ENCODE measurements at places on chromosomes 2 and 18. TPM values are rescaled to one million over a fixed set of nuclear protein-coding genes. Genes with fewer than 3 reads are reported as not detected.

Gene ITPRIPL1
- total RNA-seq, result 0.15 TPM

Gene SERPINB2
- total RNA-seq, result not detected

Gene FER1L5
- not detected for total RNA-seq

Gene ARHGAP15
- total RNA-seq, result 4.4 TPM

Gene PAX3
- not detected for total RNA-seq

Gene SERPINB3
- not detected for total RNA-seq

Gene FAM237A
- not detected for total RNA-seq

Gene SPP2
- total RNA-seq, result 146 TPM

Gene LYPD6
- total RNA-seq, result 0.09 TPM

Gene ALPI
- total RNA-seq, result not detected

Gene SNTG2
- total RNA-seq, result not detected

Gene COL5A2
- total RNA-seq, result 6.2 TPM

Gene CYP26B1
- 0.93 TPM for total RNA-seq

Gene GTF2A1L
- total RNA-seq, result not detected

Gene SALL3
- total RNA-seq, result not detected

Gene GALNT14
- total RNA-seq, result 0.62 TPM

Gene LNPK
- total RNA-seq, result 30.7 TPM

Gene ERFE
- total RNA-seq, result not detected

Gene CKAP2L
- 0.37 TPM for total RNA-seq

Gene MROH2A
- 2.3 TPM for total RNA-seq

Gene CD28
- total RNA-seq, result 0.43 TPM

Gene CCDC141
- total RNA-seq, result 0.42 TPM

Gene TBR1
- total RNA-seq, result not detected

Gene UGT1A5
- total RNA-seq, result 4.7 TPM

Gene WDFY1
- total RNA-seq, result 28.0 TPM

Gene EFHD1
- 10.7 TPM for total RNA-seq

Gene PJVK
- total RNA-seq, result 1.4 TPM

Gene DSC3
- not detected for total RNA-seq

Gene PRSS56
- total RNA-seq, result not detected

Gene IL36G
- not detected for total RNA-seq

Data from right lobe of liver (tissue), 6 donors.